ENCODE measurements at places on chromosomes 3 and 15.

DNA sequence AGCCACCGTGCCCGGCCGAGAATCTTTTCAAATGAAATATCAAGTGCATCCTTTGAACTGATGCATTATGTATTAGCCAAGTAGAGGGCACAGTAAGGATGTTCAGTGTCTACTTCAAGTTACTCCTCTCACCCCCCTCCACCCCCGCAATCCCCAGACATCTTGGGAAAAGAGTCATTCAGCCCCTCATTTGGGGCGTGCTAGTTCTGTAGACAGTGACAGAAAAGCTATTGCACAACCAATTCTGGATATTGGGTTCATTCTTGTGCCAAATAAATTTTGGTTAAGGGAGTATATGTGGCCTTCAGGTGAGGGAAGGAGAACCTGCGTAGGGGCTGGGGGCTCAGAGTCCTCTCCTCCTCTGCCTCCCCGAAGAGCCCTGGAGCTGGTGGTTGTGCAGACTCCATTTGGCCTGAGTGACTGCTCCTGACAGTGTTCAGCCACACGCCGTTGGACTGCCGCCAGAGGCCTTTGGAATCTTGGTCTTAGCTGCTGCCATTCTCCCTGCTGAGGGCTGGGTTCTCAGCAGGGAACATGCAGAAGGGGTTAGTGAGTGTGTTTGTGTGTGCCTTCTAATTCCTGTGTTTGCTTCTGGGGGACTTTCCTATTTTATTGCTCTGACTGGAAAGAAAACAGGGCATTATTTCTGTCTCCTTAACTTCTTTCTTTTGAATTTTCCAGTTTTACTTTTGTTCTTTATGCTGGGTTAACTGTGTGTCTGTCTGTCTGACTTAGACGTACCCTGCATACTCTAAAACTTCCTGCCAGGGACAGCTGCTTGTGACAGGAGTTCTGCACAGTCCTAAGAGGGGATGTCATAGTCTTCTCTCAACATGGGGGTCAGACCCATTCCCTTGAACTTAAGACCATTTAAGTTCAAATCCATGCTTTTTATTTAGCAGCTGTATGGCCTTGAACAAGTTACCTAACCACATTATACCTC lies 21.0 kb downstream of the RARB start:
- DNase-seq = no peak

DNA sequence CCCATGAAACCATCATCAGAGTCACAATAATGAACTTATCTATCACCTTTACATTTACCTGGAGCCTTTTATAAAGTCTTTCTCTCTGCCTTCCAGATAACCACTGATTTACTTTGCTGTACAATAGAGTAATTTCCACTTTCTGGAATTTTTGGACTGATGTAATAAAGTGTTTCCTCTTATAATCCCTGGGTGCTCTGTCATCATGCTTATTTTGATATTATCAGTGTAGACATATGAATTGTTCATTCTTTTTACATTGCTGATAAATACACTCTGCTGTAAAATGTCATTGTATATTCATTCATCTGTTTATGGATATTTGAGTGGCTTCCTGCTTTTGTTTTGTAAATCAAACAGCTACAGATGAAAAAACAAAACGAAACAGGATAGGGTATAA lies 27.0 kb upstream of the IREB2 start:
- no peak for DNase-seq

DNA sequence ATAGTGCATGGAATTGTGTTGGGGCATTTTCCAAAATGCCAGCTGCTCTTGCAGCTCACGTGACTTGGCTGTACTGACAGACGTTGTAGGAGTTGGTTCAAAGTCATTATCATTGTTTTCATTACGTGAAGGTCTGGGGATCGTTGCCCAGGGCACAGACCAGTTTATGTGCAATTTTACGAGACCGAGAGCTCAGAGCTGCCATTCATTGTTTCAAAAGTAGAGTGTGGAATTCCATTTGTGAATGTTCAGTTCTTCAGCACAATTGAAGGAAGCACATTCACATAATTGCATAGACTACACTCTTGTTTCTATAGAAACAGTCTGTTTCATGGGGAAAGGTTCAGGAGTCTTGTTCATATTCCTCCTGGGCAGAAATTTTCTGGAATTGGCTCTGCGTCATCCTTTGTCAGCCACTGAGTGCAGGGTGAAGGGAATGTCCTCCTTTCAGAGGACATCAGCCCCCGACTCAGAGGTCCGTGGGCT lies 54.5 kb downstream of the GABRG3 start:
- DNase-seq = no peak

DNA sequence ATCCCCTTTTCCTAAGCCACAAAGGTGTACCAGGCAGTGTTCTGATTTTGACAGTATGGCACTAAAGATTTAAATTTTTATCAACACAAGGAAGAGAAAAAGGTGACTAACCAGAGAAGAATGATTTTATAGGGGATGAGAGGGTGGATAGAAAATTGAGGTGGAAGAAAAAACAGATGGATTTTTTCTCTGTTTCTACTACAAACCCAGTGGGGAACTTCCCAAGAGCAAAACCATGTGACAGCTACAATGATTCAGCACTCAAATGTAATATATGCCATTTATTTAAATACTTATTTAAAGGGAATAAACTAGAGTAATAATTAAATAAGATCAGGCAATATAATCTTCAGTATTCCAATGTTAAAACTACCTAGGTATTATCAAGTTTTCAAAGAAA lies 11.1 kb downstream of the DCUN1D1 start:
- DNase-seq = no peak

DNA sequence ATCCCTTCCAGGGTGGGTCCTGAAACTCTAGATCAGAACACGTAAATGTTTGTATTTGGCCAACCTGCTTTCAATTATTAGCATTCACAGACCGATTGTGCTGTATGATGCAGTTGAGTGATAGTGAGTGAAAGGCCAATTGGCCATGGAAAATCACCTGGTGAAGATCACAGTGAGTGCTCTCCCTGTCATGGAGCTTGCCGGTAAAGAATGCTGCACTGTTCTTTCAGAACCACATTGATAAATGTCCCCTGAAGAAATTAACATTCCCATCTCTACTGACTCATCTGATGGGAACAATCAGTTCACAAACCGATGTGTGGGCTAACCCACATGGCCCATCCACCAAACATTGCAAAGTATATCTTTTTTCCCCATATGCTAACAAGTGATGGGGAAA lies 324.8 kb upstream of the TBL1XR1 start:
- no peak for DNase-seq

GRCh38 chr3:71226565-71227269 lies 356.8 kb downstream of the FOXP1 start:
- peak; percentile 17 for DNase-seq

GRCh38 chr3:129357616-129358015 lies 70.8 kb downstream of the EFCAB12 start:
- DNase-seq = no peak

GRCh38 chr3:124859025-124859424 lies 28.1 kb downstream of the ITGB5 start:
- DNase-seq = no peak

GRCh38 chr3:64693031-64693430 lies 5.2 kb upstream of the ADAMTS9 start:
- DNase-seq = no peak

- DNase-seq = no peak
Measured at GRCh38 chr3:143726727-143727126, 121.5 kb downstream of the SLC9A9 start.
